ENCODE measurements at places on chromosomes 4 and X. TPM values are rescaled to one million over a fixed set of nuclear protein-coding genes. Genes with fewer than 3 reads are reported as not detected.
A peak's percentile ranks its signal among the peaks of the same experiment; 100 is the strongest.

DNA sequence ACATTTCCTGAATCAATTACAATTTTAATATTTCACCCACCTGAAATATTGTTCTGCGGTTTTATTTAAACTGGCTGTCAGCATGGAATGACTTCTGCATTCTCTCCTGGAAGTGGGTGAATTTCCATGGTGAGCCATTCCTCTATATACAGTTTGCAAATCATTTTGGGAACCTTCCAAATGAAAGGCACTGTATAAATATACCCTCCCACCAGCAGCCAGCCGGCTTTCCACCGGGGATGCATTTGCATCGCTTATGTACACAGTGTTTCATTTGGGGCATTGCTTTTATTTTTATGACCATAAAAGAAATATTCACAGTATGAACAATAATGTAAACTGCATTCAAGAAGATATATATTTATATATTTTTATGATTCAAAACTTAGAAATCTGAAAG, 4.7 kb upstream of the IL1RAPL1 start:
- no peak for DNase-seq

DNA sequence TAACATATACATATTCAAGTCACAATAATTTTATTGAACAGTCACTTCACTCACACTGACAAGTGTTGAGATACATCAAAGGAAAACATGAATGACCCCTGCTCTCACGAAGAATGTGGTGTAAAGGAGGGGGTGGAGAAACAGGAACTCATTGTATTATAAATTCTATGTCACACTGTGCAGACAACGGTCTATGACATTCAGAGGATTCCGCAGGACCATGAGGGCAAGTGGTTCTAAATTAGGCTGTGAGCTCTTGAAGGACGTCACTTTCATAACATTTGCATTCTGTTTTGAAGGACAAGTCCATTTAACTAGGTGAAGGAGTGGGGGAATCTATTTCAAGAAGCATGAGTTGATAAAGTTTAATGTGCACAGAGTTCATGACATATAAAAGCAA, 415.2 kb upstream of the HS3ST1 start:
- DNase-seq = no peak

GRCh38 chr4:7554905-7555304, 120.2 kb upstream of the PSAPL1 start:
- DNase-seq = no peak

DNA sequence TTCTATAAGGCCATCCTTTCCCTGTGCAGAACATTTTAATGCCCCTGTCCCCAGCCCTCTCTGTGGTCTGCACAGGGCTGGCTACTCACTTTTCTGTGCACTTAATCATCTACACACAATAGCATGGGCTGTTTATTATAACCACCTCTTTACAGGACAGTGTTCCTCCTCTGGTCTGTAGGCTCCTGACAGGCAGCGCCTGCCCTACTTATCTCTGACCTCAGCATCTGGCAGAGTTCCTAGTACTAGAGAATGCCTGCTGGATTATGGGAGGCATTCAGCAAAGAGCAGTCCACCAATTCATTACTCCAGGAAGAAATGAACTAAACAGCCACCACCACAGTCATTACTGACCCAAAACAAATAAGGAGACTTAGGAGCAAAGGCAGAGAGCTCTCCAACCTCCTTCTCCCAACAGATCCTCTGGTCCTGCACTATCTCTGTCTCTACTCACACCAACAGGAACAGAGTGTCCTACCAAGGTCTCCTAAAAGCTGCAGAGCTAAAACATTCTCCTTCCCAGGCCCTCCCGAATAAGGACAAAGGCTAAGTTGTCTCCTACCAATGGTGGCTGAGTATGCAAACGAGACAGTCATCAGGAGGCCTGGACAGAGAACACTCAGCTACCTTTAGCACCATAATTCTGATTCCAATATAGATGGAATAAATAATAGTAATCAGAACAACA, 279.2 kb downstream of the QDPR start:
- peak; percentile 72 for DNase-seq

Gene DMP1
- total RNA-seq = not detected

DNA sequence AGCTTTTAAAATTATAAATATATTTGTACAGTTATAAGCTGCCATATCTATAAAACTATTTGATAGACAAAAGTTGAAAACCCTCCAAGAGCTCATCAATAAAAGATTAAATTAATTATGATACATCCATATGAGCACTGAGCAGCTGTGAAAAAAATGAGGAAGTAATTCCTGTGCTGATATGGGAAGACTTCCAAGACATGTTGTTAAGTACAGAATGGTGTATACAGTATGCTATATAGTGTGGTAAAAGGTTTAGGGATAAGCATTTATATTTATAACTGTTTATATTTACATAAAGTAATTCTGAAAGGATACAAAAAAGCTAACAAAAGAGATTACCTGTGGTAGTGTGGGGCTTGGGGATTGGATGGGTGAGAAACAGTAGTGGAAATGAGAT, 92.8 kb upstream of the BMP2K start:
- DNase-seq = no peak

Gene MGARP
- total RNA-seq = 0.68 TPM

Gene NLRP2B
- not detected for total RNA-seq

- peak; percentile 36 for DNase-seq
These were observed 85.6 kb downstream of the SLIT2 start for GRCh38 chr4:20337261-20337664.

- DNase-seq = no peak
These were observed 113.4 kb downstream of the CEP135 start for GRCh38 chr4:56062106-56062505.

GRCh38 chrX:94662689-94663088, 988.7 kb downstream of the FAM133A start:
- DNase-seq = no peak

Gene SPIN2A
- 0.20 TPM for total RNA-seq

DNA sequence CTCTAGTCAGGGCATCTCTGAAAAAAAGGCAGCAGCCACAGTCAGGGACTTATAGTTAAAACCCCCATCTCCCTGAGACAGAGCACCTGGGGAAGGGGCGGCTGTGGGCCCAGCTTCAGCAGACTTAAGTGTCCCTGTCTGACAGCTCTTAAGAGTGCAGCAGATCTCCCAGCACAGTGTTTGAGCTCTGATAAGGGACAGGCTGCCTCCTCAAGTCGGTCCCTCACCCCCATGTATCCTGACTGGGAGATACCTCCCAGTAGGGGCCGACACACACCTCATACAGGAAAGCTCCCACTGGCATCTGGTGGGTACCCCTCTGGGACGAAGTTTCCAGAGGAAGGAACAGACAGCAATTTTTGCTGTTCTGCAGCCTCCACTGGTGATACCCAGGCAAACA, 129.0 kb downstream of the ANXA5 start:
- DNase-seq = no peak

DNA sequence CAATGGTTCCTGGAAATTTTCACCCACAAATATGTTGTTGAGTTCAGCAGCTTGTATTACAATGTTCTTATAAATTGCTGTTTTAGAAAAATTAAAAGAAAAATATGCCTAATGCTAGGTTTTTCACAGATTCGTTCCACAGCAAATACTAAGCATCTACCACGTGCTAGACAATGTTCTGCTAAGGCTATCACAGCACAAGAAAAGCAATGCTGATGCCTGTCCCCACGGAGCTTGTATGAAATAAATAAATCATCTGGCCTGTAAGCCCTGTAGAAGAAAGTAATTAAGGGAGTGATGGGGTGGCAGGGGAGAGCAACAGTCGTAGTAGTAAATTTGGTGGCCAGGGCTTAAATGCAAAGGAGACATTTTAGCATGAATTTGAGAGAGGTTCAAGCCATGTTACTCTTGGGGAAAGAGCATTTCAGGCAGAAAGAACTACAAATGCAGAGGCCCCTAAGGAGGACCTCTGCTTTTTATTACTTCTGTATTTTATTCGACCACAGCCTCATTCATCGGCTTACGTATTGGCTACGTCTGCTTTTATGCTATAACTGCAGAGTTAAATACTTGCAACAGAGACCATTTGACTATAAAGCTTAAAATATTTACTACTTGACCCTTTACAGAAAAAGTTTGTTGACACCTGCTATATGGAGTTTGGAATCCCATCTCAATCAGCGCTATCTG, 36.3 kb downstream of the ARAP2 start:
- no peak for DNase-seq

Gene MAGEA12
- 93.6 TPM for total RNA-seq

GRCh38 chr4:98204236-98204553, 57.0 kb upstream of the RAP1GDS1 start:
- no peak for DNase-seq

GRCh38 chr4:155713911-155714310, 44.9 kb upstream of the GUCY1B1 start:
- DNase-seq = no peak

DNA sequence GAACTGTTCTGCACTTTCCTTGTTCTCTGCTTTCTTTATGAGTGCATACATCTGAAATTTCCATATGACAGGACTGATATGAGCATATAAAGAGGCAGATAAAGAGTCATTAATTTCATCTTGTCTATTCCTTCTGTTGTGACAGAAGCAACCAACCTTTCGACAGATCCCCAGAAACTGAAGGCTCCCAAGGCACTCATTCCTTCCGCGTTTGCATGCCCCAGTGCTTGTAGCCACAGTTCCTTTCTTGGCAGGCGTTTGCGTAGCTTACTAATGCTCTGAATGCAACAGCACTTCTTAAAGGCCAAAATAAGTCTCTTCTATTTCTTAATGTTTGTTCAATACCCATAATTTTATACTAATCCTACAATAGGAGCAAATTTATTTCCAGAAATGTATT, 94.0 kb upstream of the TBL1X start:
- peak; percentile 42 for DNase-seq

Data from RPMI7951 (cell line).